ENCODE measurements at places on chromosomes 7 and 10. TPM values are rescaled to one million over a fixed set of nuclear protein-coding genes. Genes with fewer than 3 reads are reported as not detected.

The TFR2 gene
- 0.34 TPM for total RNA-seq

The NUTM2D gene
- total RNA-seq = 3.4 TPM

The MOGAT3 gene
- total RNA-seq = not detected

DNA sequence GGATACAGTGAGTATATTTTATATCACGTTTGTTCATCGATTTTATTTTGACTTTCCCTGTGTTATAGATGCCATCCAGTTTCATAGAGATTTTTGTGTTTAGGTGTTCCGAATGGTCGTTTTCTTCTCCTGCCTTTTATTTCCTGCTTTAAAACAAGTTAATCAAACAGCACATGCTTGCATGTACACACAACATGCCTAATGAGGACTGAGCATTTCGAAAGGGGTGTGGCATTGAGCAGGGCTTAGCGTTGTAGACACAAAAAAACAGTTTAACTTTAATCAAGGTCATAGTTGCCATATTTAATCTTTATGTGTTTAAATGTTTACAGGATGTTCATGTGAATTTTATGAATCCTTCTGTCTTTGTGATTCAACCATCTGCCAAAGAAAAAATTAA lies 430.5 kb upstream of the GALNT17 start:
- peaks cover 96% of the 10 kb centered on the region for H3K4me1 ChIP-seq
- no peak overlapping the region for H3K4me3 ChIP-seq
- no peaks in the 10 kb centered on the region for H3K27me3 ChIP-seq
- no peak overlapping the region for H3K27ac ChIP-seq
- DNase-seq = no peak

DNA sequence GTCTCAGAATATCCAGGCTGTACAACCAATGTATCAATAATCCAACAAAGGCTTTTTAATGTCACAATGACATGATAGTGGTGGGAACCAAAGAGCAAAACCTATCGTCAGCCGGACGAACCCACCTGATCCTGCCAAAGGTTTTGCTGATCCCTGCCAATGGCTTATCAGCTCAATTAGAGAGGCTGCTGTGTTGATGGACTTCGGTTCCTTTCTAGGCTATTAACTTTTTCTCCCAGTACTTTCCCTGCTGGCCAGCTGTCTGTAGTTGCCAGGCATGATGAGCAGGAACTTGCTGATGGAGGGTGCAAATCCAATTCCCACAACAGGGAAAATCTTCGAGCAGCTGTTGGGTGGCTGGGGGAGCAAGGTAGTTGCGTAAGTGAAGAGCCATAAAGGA lies 2.4 kb downstream of the LMOD2 start:
- no peaks in the 10 kb centered on the region for H3K27me3 ChIP-seq
- no peak for DNase-seq
- H3K36me3 ChIP-seq = no peaks in the 10 kb centered on the region
- H3K4me3 ChIP-seq = no peak overlapping the region

DNA sequence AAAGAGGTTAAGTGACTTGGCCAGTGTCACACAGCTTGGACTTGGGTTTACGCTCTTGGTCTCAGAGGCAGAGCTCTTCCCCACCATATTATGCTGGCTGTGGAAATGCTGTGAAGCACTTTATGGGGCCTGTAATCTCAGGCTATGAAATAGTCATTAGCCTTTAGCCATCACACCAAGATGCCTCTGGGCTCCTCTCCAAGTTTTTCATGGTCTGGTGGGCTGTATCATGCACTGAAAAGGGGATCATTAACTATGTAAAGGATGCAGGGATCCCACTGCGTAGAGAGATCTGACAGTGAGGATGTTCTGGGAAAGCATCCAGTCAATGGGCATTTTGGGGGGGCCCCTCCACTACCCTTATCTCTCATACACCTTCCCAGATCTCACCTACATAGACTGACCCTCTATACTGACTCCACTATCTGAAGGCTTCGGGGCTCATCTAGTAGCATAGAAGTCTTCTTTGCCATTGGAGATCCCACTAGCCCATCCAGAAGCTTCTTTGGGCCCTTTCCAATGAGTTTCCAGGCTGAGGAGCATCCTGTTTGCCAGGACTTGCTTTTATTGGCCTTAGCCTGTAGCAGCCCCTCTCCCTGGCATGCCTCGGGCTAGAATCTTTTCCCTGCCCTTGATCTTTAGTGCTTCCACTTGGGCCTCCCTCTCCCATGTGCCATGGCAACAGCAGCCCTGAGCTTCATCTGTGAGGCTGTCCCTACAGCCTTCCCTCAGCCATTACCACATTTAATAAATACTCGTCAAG lies 19.6 kb downstream of the FRMPD2 start:
- no peak overlapping the region for H3K27ac ChIP-seq
- H3K4me1 ChIP-seq = peaks cover 16% of the 10 kb centered on the region
- H3K27me3 ChIP-seq = no peaks in the 10 kb centered on the region
- H3K4me3 ChIP-seq = no peak overlapping the region
- no peak for DNase-seq

- no peaks in the 10 kb centered on the region for H3K4me1 ChIP-seq
- no peaks in the 10 kb centered on the region for H3K27me3 ChIP-seq
- no peak overlapping the region for H3K4me3 ChIP-seq
- no peak overlapping the region for H3K27ac ChIP-seq
- no peak for DNase-seq
These were observed 19.4 kb upstream of the TBRG4 start for GRCh38 chr7:45130910-45131309.

DNA sequence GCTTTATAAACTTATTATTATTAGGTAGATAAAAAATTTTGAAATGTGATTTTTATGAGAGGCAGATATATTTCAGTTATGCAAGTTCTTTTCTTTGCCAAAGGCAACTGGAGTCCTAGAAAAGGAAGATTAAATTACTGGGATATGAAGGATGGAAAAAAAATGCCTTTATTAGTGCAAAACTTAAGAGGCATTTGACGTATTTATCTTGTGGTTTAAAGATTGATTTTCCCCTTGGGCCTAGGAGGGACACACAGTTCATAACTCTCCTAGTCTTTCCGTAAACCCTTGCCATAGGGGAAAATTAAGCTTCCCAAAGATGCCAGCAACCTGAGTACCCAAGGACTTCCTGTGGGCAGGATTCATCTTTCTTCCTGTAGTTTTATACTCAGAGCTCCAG lies 3.1 kb upstream of the STEAP4 start:
- H3K27me3 ChIP-seq = peaks cover 33% of the 10 kb centered on the region
- no peak for DNase-seq
- H3K4me1 ChIP-seq = peaks cover 4% of the 10 kb centered on the region
- H3K27ac ChIP-seq = no peak overlapping the region
- no peaks in the 10 kb centered on the region for H3K36me3 ChIP-seq
- H3K4me3 ChIP-seq = no peak overlapping the region

DNA sequence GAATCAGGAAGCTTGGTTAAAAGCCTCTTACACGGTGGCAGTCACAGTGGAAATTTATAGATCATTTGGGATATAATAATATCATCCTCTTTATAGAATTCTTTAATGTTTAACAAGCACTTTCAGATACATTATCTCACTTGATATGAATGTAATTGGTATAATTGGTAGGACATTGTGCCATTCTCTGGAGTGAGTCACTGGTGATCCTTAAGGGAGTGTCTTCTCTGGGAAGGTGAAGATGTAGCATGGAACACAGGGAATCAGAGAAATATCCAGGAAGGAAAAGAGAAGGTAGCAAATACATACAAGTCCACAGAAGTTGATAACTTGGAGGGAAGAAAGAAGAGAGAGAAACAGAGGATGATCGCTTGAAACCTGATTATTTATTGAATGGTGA lies 9.8 kb downstream of the PTPRZ1 start:
- H3K27me3 ChIP-seq = no peaks in the 10 kb centered on the region
- no peak for DNase-seq
- no peak overlapping the region for H3K4me3 ChIP-seq
- H3K4me1 ChIP-seq = peaks cover 53% of the 10 kb centered on the region
- H3K36me3 ChIP-seq = peaks cover 8% of the 10 kb centered on the region

The IL6 gene
- total RNA-seq = not detected

GRCh38 chr10:124509880-124510632 lies 48.4 kb downstream of the LHPP start:
- DNase-seq = no peak
- H3K4me3 ChIP-seq = no peak overlapping the region
- H3K27ac ChIP-seq = no peak overlapping the region
- H3K4me1 ChIP-seq = no peaks in the 10 kb centered on the region
- no peaks in the 10 kb centered on the region for H3K36me3 ChIP-seq

DNA sequence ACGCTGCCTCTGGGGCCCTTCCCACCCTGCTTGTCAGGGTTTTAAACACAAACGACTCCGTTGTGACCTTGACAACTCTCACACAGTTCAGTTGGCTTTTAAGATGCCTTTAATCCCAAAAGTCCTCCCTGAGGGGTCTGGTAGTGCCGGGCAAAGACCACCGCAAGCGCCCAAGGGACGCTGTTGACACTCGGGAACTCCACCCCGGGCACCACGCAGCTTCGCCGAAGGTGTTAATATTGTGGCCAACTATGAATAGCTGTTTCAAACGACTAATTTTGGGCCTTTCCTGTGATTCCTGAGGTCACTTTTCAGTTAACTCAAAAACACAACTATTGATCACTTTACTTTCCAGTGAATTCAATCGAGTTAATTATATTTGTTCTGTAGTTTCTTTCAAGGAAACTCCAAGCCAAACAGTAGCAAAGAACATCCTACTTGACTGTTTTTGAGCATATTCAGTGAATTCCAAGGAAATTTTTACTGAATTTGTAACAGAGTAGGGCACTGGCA lies 958 bp upstream of the ESYT2 start:
- H3K27me3 ChIP-seq = no peaks in the 10 kb centered on the region
- H3K4me3 ChIP-seq = peak overlapping the region; percentile 81
- peak overlapping the region; percentile 81 for H3K27ac ChIP-seq
- no peak for DNase-seq
- H3K4me1 ChIP-seq = peaks cover 5% of the 10 kb centered on the region

DNA sequence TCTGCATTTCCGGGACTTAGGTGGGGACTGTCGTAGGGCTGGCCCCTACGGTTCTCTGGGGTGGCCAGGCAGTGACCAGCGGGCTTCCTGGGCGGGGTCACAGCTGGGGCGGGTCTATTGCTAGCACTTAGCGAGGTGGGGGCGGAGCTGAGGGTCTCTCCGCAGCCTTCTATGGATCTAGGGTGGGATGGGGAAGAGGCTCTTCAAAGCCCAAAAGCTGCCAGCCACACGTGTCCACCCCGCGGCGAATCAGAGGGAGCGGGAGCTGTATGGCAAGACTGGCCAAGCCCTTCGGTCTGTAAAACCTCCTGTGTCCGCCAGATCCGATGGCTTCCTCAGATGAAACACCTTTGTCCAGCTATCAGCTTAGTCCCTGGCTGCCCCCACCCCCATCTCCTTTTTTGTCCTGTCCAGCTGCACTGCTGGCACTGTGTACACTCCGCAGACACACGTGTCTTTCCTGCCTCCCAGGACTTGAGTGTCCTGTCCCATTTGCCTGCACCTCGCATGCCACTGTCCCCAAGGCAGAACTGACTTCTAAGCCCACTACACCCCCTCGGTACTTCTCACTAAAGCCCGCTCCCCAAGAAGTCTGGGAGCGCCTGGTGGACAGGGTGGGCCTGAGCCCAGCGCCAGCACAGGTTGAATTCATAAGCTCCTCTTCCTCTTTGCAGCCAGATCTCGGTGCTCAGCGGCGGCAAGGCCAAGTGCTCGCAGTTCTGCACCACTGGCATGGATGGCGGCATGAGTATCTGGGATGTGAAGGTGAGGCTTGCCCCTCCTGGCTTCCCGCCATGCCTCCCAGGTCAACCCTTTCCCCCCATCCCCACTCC lies 14.8 kb downstream of the PDAP1 start:
- H3K36me3 ChIP-seq = no peaks in the 10 kb centered on the region
- peak overlapping the region; percentile 62 for H3K27ac ChIP-seq
- no peaks in the 10 kb centered on the region for H3K27me3 ChIP-seq

The CUBN gene
- 1.5 TPM for total RNA-seq

The CDC14C gene
- total RNA-seq = 0.54 TPM

GRCh38 chr10:21021843-21022594 lies 124.9 kb upstream of the NEBL start:
- no peak overlapping the region for H3K4me3 ChIP-seq
- DNase-seq = peak; percentile 37
- H3K27me3 ChIP-seq = no peaks in the 10 kb centered on the region
- H3K27ac ChIP-seq = no peak overlapping the region
- H3K4me1 ChIP-seq = peaks cover 10% of the 10 kb centered on the region
- no peaks in the 10 kb centered on the region for H3K36me3 ChIP-seq

DNA sequence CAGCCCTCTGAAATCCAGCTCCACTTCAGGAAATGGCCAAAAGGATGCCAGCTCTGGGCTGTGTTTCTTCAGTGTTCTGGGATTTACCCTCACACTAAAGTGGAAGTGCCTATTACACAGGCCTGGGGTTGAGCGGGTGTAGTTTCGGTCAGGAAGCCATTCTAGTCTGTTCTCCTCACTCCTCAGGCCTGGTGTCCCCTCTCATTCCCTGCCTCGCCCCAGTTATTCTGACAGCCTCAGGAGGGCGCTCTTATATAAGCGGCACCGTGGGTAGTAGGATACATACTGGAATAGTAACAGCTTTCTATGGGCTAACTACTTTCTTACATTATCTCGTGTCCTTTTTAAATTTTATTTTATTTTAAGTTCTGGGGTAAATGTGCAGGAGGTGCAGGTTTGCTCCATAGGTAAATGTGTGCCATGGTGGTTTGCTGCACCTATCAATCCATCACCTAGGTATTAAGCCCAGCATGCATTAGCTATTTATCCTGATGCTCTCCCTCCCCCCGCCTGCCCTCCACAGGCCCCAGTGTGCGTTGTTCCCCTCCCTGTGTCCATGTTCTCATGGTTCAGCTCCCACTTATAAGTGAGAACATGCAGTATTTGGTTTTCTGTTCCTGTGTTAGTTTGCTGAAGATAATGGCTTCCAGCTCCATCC lies 12.2 kb upstream of the LGI1 start:
- peaks cover 32% of the 10 kb centered on the region for H3K4me1 ChIP-seq
- peak; percentile 77 for DNase-seq
- H3K4me3 ChIP-seq = no peak overlapping the region
- no peak overlapping the region for H3K27ac ChIP-seq
- H3K36me3 ChIP-seq = no peaks in the 10 kb centered on the region
- H3K27me3 ChIP-seq = no peaks in the 10 kb centered on the region

- peaks cover 5% of the 10 kb centered on the region for H3K4me1 ChIP-seq
- no peak overlapping the region for H3K4me3 ChIP-seq
- no peak for DNase-seq
- H3K27ac ChIP-seq = no peak overlapping the region
- no peaks in the 10 kb centered on the region for H3K36me3 ChIP-seq
- no peaks in the 10 kb centered on the region for H3K27me3 ChIP-seq
These were observed 107.2 kb downstream of the CDK6 start for GRCh38 chr7:92729172-92729571.

- peaks cover 66% of the 10 kb centered on the region for H3K27me3 ChIP-seq
- H3K36me3 ChIP-seq = no peaks in the 10 kb centered on the region
- H3K4me3 ChIP-seq = no peak overlapping the region
- no peak for DNase-seq
These were observed 1.4 kb upstream of the C7orf57 start for GRCh38 chr7:48033922-48034321.

Data from neural progenitor cell (in vitro differentiated cells).